ENCODE measurements at places on chromosomes 7 and 10.
A peak's percentile ranks its signal among the peaks of the same experiment; 100 is the strongest.

DNA sequence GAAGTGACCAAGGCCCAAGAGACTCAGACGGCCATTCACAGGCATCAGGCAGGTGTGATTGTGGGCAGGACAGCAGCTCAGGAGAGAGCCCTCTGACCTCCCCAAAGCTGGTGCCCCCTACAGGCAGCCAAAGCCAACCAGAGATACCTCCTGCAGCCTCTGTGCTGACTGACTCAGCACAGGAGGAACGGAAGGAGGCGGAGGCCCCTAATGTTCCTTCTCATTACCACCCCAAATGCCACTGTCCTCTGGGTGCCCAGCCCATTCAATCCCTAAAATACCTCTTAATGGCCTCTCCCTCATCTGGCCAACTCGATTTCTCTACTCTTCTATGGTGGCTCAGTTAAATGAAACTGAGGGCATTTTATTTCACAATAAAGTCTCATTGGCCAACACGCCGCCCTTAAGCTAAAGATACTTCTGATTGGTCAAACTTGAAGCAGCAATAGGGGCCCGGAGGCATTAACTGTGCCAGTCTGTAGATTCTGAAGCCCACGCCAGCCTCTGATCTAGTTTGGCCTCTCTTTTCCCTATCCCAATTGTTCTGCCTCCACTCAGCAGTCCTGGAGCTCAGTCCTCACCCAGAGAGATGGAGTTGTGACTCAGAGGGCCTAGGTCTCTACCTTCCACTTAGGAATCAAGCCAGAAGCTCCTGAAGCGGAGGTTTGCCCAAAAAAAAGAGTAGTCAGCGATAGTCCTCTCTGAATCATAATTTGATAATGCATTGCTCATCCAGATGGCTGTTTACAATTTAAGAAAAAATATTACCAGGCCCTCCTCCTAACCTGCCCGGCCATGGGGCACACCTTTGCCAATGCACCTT is 1.2 kb downstream of the CYREN start:
- peak; percentile 65 for DNase-seq

- no peak for DNase-seq
Observed at GRCh38 chr7:29955075-29955792, 34.4 kb downstream of the SCRN1 start.

- no peak for DNase-seq
Observed at GRCh38 chr7:116439005-116439404, 60.5 kb upstream of the CAV2 start.

GRCh38 chr7:76165973-76166403 is 35.7 kb upstream of the SRRM3 start:
- DNase-seq: no peak

- no peak for DNase-seq
Observed at GRCh38 chr10:100628061-100628460, 92.3 kb downstream of the HIF1AN start.

GRCh38 chr7:130733931-130734814 is at the start of gene KLF14:
KLF14 (minus strand) TSS chr7:130734207; CDS start chr7:130734033, 174 bp downstream.
- no peak for DNase-seq

Measured in CD8-positive, alpha-beta T cell (primary cell).